ENCODE measurements at places on chromosomes 3 and 15.
A peak's percentile ranks its signal among the peaks of the same experiment; 100 is the strongest.

DNA sequence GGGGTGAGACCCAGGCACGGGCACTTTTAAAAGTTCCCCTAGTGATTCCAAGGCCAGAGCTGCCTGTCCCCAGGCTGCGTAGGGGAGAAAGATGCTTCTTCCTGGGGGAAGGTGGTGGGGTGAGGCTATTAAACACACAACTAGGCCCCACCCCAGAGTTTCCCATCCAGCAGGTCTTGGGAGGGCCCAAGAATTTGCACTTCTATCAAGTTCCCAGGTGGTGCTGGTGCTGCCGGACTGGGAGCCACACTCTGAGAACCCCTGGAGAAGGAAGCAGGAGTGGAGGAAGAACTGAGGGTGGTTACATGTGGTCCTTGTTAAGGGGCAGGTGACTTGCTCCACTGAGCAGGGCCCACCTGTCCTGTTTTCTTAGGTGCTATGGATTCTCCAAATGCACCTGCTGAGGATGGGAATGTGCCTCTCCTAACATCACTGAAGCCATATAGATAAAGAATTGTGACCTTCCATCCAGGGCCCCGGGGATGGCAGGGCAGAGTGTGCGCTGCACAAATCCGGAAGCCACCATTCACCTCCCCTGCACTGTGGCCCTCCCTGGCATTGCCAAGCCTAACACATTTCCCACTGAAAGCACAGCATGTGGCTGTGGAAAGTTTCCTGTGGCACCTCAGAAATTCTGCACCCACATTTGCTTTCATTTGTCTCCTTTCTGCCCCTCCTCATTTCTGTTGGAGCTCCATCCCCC lies 111.5 kb upstream of the MEF2A start:
- DNase-seq: no peak

DNA sequence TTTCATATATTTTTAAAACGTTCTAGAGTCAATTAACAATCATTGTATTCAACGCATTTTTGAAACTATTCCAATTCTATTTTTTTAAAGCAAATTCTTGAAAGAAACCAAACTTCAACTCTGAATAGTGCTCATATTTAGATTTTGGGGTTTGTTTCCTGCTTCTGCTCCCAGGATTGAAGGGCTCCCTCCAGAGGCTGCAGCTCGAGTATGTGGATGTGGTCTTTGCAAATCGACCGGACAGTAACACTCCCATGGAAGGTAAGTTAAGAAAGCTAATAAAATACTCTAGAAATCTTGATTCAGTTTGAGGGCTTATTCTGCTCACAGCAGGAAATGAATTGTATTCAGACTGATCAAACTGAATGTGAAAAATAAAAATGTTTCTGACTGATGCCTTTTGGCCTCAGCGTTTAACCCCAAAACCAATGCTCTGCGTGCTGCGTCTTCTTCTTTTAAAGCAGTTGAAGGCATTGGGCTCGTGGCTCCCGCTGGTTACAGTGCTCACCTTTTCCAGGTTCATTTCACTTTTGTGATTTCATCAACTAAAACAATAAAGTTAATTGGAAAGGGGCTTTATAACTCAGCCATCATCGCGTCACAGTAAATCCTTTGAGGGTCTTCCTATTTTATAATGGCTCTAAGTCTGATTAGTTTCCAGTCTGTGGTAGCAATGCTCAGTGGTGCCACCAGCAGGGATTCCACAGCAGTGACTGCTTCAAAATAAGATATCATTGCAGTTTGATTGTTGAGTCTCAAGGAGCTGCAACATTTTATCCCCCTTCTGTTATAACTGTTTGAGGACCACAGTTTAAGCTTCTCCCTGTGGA lies 80.1 kb downstream of the SSR3 start:
- DNase-seq: no peak

DNA sequence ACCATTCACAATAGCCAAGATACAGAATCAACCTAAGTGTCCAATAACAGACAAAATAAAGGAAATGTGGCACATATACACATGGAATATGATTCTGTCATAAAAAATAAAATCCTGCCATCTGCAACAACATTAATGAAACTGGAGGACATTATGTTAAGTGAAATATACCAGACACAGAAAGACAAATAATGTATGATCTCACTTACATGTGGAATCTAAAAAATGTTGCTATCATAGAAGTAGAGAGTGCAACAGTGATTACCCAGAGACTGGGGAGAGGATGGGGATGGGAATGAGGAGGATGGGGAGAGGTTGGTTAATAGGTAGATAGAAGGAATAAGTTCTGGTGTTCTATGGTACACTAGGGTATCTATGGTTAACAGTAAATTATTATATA lies 28.7 kb downstream of the MRPL3 start:
- DNase-seq: no peak

DNA sequence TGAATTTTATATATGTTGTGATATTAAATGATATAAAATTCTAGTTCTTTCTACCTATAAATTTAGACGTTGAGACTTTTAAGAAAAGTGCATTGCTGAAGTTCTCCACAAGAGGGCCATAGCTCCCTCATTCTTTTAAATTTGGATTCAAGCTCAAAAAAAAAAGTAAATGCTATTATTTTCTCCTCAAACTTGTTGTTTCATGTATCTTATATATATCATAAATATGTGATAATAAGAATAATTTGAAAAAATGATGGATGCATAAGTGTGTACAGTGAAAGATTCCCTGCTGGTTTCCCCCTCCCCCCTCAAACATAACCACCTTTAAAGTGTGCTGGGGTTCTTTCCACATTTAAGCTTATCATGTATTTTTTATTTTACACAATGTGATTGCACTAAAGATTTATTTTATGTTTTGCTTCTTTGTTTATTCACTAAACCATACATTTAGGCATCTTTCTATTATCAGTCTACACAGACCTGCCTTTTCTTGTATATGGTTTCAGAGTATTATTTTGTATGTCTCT lies 769.4 kb upstream of the GOLIM4 start:
- DNase-seq: no peak

DNA sequence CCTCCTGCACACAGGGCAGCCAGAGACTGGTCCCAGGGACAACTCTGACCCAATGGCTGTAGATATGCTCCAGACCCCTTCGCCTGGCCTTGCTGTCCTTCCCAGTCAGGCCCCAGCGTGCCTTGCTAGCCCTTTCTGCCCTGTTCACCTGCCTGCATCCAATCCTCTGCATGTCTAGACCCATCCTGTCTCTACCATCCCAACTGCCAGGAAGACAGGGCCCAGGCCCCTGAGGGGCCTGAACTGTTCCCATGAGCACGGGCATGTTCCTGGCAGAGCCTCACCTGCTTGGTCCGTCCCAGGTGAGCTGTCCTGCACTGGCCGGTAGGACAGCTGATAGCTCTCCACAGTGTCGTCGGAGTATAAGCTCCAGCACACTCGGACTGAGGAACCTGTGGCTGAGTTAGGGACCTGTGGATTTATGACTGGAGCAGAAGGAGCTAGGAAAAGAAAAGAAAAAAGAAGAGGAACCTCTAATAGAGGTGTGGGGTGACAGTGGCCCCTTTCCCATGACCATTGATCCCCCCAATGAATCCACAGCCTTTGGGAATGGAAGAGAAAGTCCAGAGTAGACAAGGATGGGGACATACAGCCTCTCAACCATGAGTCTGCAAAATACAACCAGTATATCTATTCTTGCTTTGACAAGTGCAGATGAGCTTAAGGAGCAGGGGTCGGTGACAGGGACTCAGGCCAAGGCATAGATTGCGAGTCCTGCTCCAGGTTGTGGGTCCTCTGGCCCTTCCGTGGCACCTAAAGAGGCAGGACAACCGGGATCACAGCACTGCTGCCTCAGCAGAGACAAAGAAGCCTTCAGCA lies 33.9 kb downstream of the FSD2 start:
- no peak for DNase-seq

DNA sequence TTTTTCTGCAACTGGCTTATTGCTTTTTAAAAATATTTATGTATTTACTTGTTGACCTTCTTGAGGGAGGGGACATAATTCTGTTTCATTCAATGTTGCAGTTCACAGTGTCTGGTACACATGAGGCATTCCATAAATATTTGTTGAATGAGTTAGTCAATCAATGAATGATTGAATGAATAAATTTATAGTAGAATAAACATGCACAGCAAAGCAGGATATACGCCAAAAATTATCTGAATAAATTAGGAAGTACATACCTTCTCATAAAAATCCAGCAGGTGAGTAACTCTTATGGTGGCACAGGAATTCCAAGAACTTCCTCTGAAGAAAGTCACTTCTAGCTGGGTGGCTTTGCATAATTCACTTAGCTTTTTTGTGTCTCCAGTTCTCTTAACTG lies 469.4 kb upstream of the ATP11B start:
- no peak for DNase-seq

- DNase-seq: no peak
Observed at GRCh38 chr3:14297305-14297704, 105.1 kb upstream of the SLC6A6 start.

DNA sequence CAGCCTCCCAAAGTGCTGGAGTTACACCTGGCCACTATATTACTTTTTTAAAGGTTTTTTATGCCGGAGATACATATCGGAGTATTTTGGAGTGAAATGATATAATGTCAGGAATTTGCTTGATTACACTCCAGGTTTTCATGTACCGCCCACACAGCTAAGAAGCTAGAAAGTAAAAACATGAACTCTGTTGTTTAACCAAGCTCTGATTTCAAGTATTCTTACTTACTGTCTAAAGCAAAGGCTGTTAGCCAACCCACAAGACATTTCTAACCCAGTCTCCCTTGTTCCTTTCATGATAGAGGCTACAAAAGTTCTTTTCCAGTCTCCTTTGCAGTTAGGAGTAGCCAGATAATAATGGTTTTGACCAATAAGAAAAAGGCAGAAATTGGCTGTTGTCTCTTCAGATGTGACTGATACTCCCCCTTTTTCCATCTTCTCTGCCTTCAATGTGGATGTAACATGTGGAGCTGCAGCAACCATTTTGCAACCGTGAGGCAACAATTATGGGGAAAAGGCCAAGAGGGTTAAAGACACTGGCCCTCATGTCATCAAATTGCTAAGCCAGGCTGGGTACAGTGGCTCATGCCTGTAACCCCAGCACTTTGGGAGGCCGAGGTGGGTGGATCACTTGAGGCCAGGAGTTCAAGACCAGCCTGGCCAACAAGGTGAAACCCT lies 6.1 kb upstream of the CP start:
- no peak for DNase-seq

DNA sequence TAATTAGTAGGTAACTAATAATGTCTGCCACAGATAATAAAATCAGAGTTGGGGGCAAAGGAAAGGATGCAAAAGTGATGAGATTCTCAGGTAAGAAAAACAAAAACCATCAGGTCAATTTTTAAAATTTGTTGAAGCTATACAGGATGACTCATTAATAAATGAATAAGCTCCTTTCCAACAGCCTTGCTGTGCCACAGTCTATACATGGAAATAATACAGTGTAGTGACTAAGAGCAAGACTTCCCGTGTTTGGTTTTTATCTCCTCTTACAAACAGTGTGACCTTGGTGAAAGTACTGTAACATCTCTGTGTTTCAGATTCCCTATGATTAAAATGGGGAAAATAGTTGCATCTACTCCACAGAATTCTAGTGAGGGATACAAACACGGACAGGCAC lies 331.6 kb downstream of the PYDC2 start:
- no peak for DNase-seq

DNA sequence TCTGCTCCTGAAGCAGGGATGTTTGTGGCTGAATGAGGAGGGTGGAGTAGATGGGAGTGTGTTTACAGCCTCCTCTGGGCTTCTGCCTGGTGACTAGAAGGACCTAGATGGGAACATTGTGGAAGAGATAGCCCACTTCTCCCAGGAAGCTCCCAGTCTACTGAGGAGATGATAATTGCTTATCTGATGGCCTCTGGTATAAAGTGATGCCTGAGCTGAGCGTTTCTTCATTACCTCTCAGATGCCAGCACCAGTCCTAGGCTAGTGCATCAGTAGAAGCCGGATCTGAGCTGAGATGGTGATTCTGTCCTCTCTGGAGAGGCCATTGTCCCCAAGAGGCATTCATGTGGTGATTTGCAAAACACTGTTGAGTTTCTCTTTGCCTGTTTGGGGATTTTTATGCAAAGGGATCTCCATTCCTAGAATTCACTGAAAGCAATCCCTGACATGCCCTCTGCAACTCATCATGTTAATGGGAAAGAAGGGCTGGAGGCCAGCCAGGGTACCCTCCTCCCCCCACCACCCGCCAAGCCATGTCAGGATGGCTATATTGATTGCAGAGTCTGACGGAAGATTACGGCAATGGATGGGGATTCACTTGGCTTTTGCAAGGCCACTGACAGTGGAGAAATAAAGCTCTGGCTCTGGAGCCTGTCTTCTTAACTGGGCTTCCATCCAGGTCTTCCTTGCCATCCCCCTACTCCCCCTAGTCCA lies 166.4 kb upstream of the ROPN1 start:
- no peak for DNase-seq

GRCh38 chr3:146581080-146581601 lies 24.0 kb downstream of the PLSCR5 start:
- no peak for DNase-seq

- DNase-seq: no peak
Observed at GRCh38 chr15:38879909-38880471, 315.4 kb upstream of the RASGRP1 start.

GRCh38 chr3:106588739-106589138 lies 719.9 kb upstream of the CBLB start:
- no peak for DNase-seq

DNA sequence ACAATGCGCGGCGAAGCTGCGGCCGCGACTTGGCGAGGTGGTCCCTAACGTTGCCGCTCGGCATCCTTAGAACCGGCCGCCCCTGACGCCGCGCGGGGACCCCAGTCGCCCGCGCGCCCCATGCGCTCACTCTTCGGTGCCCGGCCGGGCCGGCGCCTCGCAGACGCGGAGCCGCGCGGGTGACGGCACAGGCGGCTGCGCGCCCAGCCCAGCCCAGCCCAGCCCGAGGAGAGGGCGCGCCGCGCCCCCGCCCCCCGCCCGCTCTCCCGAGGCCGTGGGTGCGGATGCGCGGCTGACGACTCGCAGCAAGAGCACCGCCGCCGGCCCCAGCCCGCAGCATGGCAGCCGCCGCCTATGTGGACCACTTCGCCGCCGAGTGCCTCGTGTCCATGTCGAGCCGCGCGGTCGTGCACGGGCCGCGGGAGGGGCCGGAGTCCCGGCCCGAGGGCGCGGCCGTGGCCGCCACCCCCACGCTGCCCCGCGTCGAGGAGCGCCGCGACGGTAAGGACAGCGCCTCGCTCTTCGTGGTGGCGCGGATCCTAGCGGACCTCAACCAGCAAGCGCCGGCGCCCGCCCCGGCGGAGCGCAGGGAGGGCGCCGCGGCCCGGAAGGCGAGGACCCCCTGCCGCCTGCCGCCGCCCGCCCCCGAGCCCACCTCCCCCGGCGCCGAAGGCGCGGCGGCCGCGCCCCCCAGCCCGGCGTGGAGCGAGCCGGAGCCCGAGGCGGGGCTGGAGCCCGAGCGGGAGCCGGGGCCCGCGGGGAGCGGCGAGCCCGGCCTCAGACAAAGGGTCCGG lies 437 bp downstream of the KLF13 start:
- peak; percentile 91 for DNase-seq

- DNase-seq: no peak
Observed at GRCh38 chr15:39139431-39140059, 441.3 kb upstream of the THBS1 start.
